ENCODE measurements at places on chromosomes 4 and X.

- no peak for DNase-seq
Measured at GRCh38 chrX:69137371-69138117, 27.7 kb downstream of the PJA1 start.

DNA sequence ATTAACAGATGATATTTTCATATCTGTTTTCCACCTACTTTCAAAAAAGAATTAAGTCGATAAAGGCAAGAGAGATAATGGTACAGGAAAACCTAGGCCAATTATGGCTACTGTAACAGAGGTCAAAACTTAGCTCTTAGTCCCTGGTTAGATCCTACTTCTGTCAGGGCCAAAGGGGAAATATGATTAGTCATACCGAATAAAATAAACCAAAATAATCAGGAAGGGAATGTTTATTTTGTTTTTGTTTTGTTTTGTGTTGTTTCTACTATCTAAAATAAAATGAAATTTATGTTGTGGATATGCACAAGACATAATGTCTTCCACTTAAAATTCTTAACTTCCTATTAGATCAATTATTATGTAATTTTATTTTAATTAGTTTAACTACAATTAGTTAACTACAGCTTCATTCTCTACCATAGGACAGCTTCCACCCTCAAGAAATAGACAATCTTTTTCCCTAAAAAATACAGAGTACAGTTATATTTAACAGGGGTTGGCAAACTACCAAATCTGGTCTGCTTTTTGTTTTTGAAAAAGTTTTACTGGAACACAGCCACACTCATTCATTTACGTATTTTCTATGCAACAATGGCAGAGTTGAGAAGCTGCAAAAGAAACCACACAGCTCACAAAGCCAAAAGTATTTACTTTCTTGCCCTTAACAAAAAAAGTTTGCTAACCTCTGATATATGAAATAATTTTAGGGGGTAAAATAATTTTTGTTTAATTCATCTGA is 25.4 kb downstream of the TMEM47 start:
- no peak for DNase-seq

- DNase-seq: no peak
Measured at GRCh38 chrX:259692-260355, 21.4 kb upstream of the PLCXD1 start.

GRCh38 chr4:147837435-147837834 is 105.5 kb downstream of the ARHGAP10 start:
- no peak for DNase-seq

DNA sequence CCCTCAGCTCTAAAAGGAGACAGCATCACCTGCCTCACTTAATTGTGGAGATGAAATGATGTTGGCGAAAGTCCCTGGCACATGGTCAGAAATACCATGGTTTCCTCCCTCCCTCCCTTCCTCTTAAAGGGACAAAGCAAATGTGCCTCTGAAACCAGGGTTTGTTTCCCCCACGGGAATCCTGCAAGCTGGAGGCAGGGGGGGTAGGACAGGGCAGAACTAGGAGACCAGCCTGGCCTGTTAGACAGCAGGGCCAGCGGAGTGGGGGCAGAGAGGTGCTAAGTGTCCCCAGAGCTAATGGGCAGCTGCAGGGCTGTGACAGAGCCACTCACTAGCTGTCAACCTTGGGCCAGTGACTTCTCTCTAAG is 5.7 kb downstream of the RTL5 start:
- DNase-seq: no peak

DNA sequence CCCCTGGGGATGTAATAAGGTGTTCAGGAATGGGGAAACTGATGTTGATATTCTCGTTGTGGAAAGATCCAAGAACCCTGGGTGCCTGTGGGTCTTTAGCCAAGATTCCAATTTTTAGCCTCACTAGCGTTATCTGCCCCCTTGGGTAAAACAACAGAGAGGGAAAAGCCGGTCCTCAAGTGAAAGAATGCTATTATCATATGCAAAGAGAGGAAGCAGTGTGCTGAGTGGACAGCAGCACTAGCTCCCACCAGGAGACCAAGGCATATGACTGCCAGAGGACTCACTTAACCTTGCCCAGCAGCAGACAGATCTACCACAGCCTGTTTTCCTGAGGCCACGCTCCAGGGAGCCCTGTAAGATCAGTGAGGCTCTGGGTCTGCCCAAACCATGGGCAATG is 257.9 kb upstream of the CPEB2 start:
- DNase-seq: no peak

- DNase-seq: no peak
Measured at GRCh38 chrX:7091923-7092322, 55.6 kb upstream of the STS start.

GRCh38 chrX:84340968-84341367 is 153.0 kb upstream of the RPS6KA6 start:
- DNase-seq: no peak

DNA sequence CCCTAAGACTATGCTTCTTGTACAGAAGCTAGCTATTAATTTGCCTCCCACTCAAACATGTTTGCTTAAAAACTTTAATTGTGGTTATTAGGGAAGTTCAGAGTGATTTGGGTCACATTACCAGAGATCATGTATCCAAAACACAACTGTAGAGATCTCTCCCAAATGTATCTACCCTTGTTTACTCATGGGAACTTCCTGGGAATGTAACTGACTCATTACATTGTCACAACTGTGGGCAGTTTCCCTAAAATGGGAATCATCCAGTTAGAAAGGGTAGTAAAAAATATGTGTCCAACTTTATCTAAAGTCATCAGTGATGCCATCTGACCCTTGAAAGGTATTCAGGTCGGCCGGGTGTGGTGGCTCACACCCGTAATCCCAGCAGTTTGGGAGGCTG is 40.3 kb upstream of the GLRA3 start:
- DNase-seq: no peak

DNA sequence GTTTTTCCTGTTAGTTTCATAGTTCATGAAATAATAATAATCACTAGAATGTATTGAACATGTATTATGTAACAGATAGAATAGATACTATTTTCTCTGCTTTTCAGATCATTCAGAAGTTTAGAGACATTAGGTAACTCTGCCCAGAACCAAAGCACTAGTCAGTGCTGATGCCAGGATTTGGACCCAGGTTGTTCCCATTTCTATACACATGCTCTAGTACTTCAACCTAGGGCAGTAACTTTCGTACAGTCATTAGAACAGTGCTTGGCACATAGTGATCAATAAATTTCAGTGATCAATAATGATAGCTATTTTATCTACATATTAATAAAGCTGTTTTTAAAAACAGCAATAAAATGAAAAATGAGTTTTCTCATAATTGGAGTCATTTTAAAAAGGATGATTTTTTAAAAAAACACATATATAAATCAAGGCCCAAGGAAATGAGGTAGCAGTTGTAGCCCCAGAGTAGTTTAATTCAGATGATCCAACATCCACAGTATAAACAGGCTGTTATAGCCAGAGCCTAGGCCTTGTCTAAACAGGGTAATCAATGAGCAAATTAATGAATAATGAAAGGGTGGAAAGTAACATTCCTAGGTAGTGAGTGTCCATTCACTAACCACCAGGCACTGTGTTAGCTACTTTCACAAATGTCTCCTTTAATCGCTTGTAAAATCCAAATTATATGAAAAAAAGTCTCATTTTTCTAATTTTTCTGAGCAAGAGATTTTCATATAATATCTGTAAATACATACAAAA is 25.6 kb downstream of the TXK start:
- DNase-seq: no peak

GRCh38 chr4:159368320-159368719 is 265.4 kb downstream of the RAPGEF2 start:
- DNase-seq: no peak

All from omental fat pad (tissue), 4 donors.